ENCODE measurements at places on chromosomes 7 and 10.

GRCh38 chr7:79823246-79823951 lies 311.2 kb upstream of the GNAI1 start:
- DNase-seq = no peak

- peak; percentile 68 for DNase-seq
These were observed 561 bp downstream of the PLEKHA1 start for GRCh38 chr10:122374859-122375678.

DNA sequence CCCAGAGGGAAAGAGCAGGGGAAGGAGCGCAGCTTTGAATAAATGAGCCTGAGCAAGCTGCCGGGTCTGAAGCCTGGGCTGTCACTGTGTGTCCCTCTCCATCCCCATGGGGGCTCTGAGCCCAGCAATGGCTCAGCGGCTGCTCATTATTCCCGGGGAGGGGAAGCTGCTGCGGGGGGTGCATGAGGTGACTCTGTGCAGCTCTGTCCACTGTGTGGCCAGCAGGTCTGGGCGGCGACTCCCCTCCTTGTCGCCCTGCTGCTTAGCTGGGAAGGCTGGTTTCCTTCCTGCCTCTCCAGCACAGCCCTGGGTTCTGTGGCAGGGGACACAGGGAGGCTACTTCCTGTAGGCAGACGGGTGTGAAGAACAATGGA lies 234.2 kb downstream of the PRPF18 start:
- no peak for DNase-seq

DNA sequence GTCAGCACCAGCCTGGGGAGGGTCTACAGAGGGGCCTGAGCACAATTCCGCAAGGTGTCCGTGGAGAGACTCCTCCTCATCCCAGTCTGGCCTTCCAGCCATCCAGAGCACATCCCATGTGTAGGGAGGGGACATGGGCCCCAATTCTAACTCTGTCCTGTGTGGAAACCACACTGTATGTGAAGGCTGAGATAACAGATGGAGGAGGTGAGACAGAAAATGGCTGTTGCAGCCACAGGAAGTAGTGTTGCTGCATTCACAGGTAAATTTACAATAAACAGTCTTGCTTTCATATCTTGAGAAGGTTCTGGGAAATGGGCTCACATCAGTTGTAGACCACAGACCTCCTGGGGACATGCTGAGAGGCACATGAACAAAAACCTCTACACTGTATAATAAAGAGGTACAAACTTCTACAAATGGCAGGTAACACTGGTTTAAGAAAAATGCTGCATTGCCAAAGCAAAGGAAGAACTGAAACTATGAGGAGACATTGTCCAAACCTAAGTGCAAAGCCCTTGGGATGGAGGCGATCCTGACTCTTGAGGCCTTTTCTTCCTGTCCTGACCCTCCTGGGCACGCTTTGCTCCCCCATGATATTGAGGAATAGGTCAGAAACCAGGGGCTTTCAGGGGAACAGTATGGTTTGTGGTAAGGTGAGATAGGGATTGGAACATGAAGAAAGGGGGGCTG lies 21.6 kb upstream of the GIMAP2 start:
- DNase-seq = no peak

- no peak for DNase-seq
These were observed 34.3 kb downstream of the CDCA7L start for GRCh38 chr7:21911341-21911875.

GRCh38 chr10:116849248-116850057 lies at the start of gene ENO4:
TSS of gene ENO4 (plus strand) at chr10:116849499. CDS start at chr10:116849567, 68 bp downstream.
- DNase-seq = no peak

DNA sequence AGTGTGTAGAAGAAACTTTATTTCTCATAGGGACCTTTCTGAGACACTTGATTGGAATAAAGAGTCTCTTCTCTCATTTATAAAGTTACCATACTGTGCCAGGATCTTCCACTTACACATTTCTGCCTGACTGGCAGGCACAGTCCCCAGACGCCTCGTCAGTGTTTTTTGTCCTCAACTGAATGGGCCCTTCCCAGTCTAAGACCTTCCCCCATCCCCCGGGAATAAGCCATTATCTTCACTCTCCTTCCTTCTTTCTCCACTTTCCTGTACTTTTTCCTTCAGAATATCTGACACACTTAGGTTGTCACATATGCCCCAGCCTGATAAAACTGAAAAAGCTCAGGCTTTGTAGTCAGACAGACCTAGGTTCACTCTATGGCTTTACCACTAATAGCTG lies 35.3 kb upstream of the KCNIP2 start:
- DNase-seq = no peak

DNA sequence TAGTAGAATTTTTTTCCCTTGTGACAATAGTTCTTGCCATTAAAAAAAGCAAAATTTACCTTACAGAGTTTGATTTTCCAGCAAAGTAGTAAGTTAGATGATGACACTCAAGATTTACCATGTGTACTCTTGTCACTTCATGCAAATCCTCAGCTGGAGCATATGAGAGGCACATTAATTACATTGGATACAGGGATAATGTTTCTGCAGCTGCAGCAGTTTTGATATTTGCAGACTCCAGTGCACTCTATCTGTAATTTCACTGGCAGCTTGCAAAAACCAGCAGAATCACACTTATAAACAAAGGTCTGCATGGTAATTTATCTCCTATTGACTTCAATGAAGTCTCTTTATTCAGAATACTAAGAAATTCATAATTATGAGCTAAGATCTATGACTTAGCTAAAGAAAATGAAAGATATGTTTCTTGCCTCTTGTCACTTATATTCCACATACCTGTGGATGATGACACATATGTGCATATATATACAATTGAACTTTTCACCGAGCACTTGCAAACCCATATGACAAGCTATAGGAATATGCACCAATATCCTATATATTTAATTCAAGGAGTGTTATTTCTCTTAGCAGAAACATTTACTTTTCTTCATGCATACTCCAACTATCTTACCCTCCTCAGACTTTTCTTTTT lies 530.6 kb downstream of the PHTF2 start:
- no peak for DNase-seq

DNA sequence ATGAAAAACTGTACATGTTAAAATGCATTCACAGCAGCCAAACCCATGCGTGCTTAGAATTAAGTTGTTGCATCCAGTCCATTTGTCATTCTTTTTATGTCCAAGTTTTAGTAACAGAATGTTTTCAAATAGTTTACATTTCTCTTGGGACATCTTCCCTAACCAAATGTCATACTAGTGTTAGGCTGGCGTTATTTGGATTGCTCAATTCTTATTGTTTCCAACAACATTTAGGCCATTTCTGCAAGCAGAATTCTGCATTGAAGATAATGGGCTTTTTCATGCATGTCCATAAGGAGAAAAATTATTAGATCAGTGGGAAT lies 203.0 kb downstream of the HIBADH start:
- no peak for DNase-seq

DNA sequence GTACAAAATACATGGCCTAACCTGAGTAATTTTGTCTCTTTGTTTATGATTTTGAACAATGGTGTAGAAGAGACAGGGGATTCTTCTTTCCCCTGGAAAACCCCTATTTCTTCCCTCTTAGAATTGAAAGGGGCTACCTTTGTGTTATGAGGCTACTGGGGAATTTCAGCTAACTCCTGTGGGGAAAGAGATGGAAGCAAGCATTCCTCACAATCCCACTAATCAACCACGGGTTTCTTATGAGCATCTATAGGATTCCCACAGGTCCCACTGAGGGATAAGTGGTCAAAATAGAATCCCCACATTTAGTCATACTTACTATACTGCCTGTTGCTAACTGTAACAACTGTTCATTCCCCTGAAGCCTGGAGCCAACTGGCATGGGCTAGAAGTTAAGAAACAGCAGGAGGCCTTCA lies 32.2 kb upstream of the ITGB8 start:
- no peak for DNase-seq

- DNase-seq = no peak
These were observed 16.6 kb upstream of the RET start for GRCh38 chr10:43060291-43060690.

DNA sequence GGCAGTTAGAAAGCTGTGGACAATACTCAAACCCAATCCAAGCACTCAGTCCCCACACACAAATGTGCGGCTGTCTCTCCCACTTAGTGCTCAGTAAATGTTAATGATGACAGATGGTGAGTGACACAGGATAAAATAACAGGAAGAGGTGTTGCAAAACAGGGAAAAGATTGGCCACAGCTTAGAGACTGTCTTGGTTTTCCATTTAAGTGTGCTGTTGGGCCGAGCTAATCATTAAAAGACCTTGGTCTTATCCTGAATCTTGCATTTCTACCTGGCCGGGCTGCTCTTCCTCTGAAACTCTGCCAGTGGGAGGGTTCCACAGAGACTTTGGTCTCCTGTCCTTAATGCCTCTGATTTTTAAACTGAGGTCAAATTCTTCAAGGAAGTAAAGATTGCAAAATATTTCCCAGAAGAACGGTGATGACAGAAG lies 113.1 kb upstream of the RNF32 start:
- DNase-seq = no peak

- DNase-seq = no peak
These were observed 81.5 kb downstream of the ITIH5 start for GRCh38 chr10:7585228-7585627.

DNA sequence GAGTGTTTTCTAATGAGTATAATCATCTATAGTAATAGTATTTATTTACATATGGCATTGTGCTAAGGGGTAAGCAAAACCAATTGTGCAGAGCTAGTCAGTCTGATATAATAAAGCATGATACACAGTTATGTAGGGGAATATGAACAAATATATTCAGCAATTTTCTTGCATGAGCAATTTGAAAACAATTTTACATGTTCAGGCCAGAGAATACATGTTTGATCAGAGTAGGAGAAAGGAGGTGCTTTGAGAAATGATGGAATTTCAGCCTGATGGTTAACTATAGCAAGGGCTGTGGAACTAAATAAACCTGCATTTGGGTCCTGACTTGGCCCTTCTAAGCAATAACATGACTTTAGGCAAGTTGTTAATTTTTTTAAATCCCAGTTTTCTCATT lies 214.5 kb downstream of the TWIST1 start:
- no peak for DNase-seq

- DNase-seq = no peak
These were observed 109.3 kb downstream of the TCF7L2 start for GRCh38 chr10:113059371-113059780.

DNA sequence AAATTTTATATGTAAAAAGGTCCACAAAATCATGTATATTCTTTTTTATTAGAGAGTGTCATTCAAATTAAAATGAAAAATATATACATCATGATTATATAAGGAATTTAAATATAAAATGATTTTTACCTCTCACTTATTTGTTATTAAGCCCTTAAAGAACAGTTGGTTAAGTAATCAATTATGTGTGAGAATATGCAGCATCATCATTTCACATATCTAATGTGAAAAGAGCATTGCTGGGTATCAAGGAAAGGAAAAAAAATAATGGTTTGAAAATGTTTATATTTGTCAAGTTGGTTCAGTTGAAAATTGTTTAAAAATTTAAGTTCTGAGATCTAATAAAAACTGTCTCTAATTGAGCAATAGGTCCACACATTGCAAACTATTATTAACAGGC lies 363.6 kb upstream of the GRM3 start:
- no peak for DNase-seq

DNA sequence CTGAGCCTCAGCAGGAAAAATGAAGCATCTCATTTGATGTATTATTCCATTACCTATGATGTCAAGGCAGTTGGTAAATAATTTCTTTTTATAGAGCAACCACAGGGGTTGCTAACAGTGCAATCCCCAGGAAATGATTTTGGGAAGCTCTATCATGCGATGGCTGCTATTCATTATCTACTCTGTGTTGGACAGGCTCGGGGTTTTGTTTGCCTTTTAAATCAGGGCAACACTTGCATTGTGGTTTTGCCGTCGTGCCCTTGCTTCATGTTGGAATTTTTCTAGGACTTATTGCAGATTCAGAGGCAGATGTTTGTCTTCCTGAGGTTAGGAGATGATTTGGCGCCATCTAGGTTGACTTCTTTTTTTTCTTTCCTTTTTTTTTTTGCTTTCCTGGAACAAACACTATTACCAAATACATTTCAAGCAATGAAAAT lies 128.4 kb downstream of the BICC1 start:
- DNase-seq = no peak

GRCh38 chr7:46933596-46933995 lies 648.3 kb downstream of the TNS3 start:
- no peak for DNase-seq

DNA sequence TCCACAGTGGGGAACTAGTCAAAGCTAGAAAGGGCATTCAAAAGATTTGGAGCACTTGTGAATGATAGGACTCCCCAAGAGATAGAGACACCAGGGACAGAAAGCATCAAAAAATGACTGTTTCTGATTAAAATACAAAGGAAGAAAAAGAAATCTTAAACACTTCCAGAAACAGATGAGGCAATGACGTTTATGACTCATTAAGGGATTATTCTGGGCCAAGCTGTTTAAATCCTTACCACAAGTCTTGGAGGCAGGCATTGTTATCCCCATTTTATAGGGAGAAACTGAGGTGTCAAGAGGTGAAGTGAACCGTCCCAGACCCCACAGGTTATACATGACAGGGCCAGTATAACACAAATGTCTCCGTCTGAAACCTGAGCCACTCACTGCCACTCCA lies 68.3 kb upstream of the AMPH start:
- DNase-seq = no peak

DNA sequence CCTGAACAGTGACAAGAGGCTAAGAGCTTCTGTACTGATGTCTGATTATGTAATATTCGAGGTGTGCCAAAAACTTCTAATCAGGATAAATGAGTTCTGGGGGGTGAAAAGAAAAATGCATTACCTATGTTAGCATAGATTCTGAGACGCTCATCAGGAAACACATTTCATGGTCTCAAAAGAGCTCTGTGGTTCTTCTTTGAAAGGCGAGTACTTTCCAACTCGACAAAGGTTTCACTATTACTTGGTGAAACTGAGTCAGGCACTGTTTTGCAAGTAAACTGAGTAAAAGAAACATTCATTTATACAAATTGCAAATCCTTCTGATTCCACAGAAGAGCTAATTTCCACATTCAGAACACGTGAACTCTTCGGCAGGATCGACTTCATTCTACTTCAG lies 523.2 kb downstream of the GATA3 start:
- no peak for DNase-seq

DNA sequence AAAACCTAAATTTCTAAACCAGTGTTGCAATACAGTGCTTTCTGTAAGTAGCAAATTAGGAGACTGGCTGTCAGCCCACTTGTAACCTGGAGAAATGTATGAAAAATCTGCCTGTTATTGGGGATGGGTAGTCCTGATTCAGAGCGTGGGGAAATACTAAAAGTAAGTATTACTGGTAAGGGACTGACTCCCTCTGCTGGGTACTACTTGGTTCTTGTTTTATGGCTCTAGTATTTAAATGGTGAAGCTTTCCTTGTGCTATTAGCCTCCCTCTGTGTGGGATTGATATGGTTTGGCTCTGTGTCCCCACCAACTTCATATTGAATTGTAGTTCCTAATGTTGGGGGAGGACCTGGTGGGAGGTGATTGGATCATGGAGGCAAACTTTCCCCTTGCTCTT lies 886.1 kb downstream of the SORCS1 start:
- DNase-seq = no peak

GRCh38 chr7:47188136-47188535 lies 393.8 kb downstream of the TNS3 start:
- no peak for DNase-seq

DNA sequence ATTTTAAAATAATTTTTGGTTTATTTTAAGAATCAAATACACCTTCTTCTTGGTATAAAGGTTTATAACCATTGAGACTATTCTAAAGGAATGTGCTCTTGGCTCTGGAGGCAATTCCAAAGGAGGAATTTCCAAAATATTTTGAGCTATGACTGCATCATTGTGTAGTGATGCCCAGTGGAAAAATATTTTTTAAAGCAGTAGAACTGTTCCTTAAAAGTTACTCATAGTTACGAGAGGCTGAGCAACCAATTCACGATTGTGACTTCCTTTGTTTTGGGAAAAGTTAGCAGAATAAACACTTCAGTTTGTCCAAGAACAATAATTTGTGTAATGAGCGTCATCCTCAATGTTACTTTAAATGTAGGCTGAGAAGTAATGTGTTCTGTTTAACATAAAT lies 233.6 kb downstream of the BAMBI start:
- no peak for DNase-seq

Data from stimulated activated CD4-positive, alpha-beta T cell treated with anti-CD3 and anti-CD28 coated beads, Interleukin-4, amount 100 ng/mL, for 24 hours (primary cell).